Liver (tissue), 10 donors: ENCODE measurements at places on chromosomes 12 and 14. TPM values are rescaled to one million over a fixed set of nuclear protein-coding genes. Genes with fewer than 3 reads are reported as not detected.

KRT82 gene
- not detected for total RNA-seq

CLEC4D gene
- total RNA-seq, result 0.51 TPM

DNA sequence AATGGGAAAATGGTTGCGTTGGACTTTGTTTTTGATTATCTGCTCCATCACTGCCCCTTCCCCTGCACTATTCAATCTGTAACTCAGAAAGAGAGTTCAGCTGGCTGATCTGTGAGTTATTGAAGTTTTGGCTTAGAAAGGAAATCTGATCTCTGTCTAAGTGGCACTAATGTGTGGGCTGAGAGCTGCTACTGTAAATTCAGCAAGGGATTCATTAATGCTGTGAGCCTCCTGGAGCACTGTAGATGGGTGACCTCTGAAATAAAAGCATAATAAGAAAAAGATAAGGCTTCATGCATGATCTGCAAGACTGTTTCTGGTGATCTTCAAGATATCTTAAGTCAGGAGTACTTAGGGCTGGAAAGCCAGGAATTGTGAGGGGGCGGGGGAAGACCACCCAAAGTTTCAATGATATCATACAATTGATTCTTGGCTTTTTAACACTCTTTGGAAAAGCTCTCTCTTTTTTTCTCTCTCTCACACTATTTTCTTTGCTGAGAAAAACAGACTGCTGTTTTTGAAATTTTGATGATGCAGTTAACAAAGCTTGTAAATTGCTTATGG is 101.1 kb downstream of the C12orf75 start:
- no peak for DNase-seq
- H3K27ac ChIP-seq, result no peak overlapping the region
- H3K4me1 ChIP-seq, result no peaks in the 10 kb centered on the region

- no peak for DNase-seq
- no peaks in the 10 kb centered on the region for H3K4me1 ChIP-seq
- H3K36me3 ChIP-seq, result no peaks in the 10 kb centered on the region
- H3K27me3 ChIP-seq, result no peaks in the 10 kb centered on the region
Observed at GRCh38 chr12:89671469-89671868, 37.2 kb downstream of the ATP2B1 start.

- H3K27ac ChIP-seq, result no peak overlapping the region
- no peaks in the 10 kb centered on the region for H3K36me3 ChIP-seq
- DNase-seq, result no peak
- H3K4me3 ChIP-seq, result no peak overlapping the region
- peaks cover 3% of the 10 kb centered on the region for H3K4me1 ChIP-seq
- H3K27me3 ChIP-seq, result no peaks in the 10 kb centered on the region
Observed at GRCh38 chr12:119804011-119804641, 73.0 kb downstream of the CIT start.

DNA sequence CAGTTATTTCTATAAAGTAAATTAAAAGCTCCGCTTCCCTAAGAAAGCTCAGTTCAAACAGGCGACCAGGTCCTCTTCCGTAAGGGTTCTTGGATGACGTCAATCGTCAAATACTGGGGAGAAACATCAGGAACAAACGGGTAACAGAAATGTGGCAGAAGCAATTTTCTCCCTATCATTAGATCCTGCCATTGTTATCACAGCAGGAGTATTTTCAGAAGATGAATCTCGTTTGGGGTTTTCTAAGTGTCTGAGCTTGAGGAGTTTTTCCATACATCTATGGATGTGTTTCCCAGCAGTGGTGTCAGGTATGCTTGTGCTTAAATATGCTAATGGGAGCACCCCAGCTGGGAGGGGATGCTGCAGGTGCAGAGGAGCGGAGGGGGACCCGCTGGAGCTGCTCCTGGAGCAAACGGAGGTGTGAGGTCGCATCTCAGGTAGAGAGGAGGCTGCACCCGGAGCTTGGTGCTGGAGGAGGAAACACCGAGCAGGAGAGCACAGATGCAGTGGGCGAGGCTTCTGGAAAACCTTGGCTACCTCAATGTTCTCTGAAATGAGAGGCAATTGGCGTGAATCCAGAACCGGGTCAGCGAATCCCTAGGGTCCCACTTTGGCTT is 795.5 kb downstream of the AACS start:
- peak overlapping the region; percentile 61 for H3K4me3 ChIP-seq
- H3K4me1 ChIP-seq, result peaks cover 2% of the 10 kb centered on the region
- H3K27me3 ChIP-seq, result no peaks in the 10 kb centered on the region

DAZAP2 gene
- 66.0 TPM for total RNA-seq

DNA sequence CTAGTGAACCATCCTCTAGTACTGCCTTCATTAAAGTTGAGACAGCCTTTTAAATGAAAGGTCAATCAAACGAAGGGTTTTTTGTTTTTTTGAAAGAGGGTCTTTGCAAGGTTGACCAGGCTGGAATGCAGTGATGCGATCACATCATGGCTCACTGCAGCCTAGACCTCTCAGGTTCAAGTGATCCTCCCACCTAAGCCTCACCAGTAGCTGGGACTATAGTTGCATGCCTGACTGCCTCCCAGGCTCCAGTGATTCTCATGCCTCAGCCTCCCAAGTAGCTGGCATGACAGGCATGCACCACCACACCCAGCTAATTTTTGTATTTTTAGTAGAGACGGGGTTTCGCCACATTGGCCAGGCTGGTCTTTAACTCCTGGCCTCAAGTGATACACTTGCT is 114.6 kb upstream of the SINHCAF start:
- H3K4me3 ChIP-seq, result no peak overlapping the region
- peaks cover 6% of the 10 kb centered on the region for H3K36me3 ChIP-seq
- H3K4me1 ChIP-seq, result no peaks in the 10 kb centered on the region
- H3K27ac ChIP-seq, result no peak overlapping the region
- DNase-seq, result no peak

DNA sequence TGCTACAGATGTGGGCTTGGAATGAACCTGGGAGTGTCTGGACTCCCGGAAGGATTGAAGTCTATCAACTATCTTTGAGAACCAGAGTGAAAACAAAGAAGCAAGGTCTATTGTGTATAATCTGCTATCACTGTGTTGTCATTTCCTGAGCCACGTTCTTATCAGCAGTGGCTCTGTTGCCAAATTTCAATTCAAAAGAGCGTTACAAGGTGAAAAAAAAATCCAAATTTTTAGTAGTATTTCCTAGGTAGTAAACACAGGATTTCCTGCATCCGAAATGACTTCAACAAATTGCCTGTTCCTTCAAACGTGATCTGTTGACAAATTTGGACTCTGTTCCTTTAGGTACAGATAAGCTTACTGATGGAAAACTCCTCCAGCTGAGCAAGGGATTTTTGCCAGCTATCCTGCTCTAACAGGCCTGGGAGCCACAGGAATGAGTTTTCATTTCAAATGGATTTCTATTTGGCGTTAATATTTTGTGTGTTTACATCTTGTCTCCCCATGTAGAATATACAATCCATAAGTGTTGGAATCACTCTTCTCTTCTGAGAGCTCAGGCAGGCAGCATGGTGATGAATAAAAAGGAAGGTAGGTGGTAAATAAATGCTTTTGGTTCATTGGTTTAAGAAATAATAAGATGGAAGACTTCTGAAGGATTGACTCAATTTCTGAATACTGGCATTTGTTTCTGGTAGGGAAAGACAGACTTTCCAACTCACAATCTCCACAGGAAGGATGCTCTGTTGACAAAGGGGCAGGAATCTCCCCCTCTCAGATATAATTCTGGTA is 58.5 kb downstream of the GPR135 start:
- H3K36me3 ChIP-seq, result no peaks in the 10 kb centered on the region
- no peaks in the 10 kb centered on the region for H3K27me3 ChIP-seq
- peak overlapping the region; percentile 60 for H3K27ac ChIP-seq
- peaks cover 7% of the 10 kb centered on the region for H3K4me1 ChIP-seq
- DNase-seq, result no peak

DNA sequence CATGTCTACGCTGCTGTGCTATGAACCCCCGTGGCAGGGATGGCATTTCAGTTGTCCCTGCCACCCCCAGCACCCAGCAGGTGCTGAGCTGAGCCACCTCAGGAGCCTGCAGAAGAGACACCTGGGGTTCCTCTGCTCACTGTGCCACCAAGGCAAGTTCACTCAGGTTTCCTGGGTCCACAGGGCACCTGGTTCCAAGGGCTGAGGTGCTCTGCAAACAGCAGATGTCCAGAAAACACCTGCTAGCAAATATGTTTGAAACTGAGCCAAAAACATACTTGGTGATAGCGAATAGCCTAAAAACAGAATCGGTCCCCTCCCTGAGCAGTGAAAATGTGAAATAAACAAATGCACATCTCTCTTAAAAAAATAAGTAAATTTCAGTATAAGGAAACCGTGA is 35.6 kb upstream of the GPR68 start:
- no peak for DNase-seq
- peaks cover 39% of the 10 kb centered on the region for H3K36me3 ChIP-seq
- H3K27ac ChIP-seq, result no peak overlapping the region
- no peaks in the 10 kb centered on the region for H3K27me3 ChIP-seq
- H3K4me1 ChIP-seq, result peaks cover 3% of the 10 kb centered on the region

ACOT6 gene
- not detected for total RNA-seq

GRCh38 chr14:105019861-105020814 is 745 bp downstream of the CDCA4 start:
- peak overlapping the region; percentile 77 for H3K4me3 ChIP-seq
- H3K27me3 ChIP-seq, result no peaks in the 10 kb centered on the region
- DNase-seq, result peak; percentile 56
- H3K36me3 ChIP-seq, result no peaks in the 10 kb centered on the region
- peaks cover 7% of the 10 kb centered on the region for H3K4me1 ChIP-seq
- H3K27ac ChIP-seq, result peak overlapping the region; percentile 67

- H3K4me1 ChIP-seq, result no peaks in the 10 kb centered on the region
- H3K27ac ChIP-seq, result no peak overlapping the region
- no peak for DNase-seq
Observed at GRCh38 chr12:101231636-101232035, 21.6 kb upstream of the SLC5A8 start.

KLRF2 gene
- not detected for total RNA-seq

SLC5A8 gene
- not detected for total RNA-seq
